WERI-Rb-1 (cell line): ENCODE measurements at places on chromosomes 5 and 9.

DNA sequence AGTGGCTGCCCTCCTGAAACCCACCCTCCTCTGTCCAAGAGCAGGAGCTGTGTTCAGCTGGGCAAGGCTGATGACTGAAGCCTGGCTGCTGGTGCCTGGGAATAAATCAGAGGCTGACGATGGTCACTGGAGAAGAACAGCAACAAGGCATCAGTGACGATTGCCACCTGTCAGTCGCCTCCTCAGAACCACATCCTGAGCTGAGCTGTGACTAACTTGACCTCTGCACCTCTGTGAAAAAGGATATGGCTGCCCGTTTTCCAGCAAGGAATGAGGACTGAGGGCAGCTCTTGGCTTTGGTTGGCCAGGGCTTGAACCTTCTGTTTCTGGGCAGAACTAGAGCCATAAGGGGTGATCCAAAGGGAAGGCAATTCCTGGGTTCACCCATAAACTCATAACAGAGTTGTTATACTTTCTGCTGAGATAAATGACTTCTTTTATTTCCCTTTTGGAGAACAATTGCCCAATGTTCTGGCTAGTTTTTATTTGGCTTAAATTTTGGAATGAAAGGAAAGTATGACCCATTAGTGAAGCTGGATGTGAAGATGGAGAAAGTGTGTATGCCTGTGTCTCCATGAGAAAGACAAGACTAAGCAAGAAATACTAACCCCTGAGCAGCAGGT lies 40.1 kb downstream of the TRIP13 start:
- DNase-seq: no peak

GRCh38 chr9:78866207-78867132 lies 569.5 kb downstream of the PSAT1 start:
- DNase-seq: no peak

DNA sequence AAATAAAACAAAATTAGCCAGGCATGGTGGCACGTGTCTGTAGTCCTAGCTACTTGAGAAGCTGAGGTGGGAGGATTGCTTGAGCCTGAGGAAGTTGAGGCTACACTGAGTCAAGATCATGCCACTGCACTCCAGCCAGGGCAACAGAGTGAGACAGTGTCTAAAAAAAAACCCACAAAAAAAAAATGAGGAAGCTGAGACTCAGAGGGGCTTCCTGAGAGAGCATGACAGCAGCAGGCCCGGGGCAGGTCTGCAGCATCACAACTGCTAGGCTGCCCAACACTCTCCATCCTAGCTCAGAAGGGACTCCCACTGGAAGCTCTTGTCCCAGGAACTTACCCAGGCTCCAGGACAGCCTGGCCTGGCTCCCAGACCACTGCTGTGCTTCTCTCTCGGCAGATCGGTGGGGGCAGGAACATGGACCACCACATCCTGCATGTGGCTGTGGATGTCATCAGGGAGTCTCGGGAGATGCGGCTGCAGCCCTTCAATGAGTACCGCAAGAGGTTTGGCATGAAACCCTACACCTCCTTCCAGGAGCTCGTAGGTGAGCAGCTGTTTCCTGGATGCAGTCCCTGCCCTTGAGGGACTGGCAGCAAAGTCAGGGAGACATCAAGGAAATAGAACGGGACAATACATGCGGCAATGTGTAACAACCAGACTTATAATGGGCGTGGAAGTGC lies 19.1 kb downstream of the PTGS1 start:
- no peak for DNase-seq

DNA sequence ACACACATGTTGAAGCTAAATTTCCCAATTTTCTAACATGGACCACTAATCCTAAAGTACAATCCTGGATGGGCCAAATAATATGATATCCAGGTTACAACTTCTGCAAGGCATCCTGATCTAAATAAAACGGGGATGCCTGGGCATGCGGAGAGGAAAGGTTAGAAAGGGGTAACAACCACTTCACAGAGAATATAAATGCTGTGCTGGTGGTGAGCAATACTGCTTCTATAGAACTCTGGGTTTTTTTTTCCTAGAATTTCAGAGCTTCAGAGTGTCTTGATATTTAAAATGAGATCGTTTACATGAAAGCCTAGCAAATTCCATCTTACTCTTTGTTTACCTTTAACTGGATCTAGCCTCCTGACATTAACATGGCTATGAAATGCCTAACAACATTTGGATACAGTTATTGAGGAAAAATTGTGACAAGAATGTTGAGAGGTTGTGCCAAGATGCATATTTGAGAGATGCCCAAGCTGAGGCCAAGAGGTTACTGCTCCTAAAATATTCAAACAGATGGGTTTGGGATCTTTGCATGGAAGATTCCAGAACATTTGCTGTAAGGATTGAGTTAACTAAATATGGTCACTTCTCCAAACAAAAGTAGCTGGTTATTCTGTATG lies 22.4 kb downstream of the TNFAIP8 start:
- no peak for DNase-seq

DNA sequence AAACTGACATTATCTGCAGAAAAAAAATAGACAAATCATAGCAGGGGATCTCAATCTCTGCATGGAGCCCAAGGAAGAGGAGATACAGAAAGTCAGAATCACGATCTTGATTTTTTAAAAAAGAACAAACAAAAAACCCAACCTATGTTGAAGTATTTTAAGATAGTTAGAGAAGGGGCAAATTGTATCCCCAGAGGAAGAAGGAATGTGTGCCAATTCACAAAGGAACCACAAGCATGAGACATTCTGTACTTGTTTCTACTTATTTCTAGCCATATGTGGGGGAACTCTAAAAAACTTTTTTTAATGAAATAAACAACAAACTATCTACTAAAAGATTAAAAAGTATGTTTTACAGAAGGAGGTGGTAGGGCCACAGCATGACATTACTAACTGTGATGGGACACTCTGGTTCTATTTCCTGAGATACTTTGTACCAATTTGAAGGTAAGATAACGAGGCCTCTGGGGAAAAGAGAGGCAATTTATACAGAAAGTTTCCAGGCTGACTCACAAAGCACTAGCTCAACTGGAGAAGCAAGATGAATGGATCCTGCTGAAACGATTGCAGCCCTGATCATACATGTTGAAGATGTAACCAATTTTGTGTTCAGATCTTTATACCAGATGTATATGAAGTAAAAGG lies 22.5 kb downstream of the RANBP3L start:
- no peak for DNase-seq

DNA sequence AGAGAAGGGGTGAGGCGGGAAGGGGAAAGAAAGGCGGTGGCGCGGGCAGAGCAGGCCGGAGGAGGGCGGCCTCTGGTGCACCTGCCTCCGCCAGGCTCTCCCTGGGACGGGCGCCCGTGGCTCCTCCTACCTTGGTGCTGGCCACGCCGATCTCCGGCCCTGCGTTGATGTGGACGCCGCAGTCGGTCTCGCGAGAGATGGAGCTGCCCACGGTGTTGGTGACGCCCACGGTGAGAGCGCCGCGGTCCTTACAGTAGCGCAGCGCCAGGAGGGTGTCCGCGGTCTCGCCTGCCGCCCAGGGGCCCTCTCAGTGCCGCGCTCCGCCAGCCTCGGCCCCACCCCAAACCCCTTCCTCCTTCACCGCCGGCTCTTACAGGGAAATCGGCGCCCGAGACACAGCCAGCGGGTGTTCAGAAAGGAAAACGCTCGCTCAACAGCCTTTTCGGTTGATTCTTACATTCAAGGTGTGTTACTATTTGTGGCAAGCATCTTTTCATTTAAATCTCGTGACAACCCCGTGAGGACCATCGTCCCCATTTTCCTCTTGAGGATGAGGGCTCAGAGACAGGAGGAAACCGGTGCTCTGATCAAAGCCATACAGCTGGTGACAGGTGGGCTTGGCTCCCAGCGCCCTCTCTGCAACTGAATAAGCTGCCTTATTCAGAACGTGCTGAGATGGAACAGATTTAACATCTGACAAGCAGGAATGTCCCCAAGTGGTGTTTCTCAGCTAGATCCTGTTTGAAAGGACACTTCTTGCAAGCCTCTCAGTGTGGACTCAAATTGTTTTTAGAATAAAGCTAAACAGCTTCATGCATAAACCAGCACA lies 22.0 kb upstream of the MAPK9 start:
- DNase-seq: peak; percentile 89

DNA sequence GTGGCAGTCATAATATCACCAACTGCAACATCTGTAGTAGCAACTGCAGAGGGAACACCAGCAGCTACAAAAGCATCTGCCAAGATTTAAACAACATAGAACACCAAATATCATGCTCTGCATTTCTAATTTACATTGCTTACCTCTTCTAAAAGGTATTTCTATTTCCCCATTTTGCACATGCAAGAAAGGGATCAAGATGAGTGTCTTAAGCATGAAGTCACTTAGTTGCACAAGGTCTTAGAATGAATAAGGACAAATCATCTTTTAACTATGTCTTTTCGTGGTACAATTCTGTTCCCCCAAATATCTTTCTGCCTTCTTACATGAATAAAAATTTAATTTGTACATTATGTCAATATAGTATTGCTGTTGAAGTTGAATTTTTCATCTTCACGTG lies 1746.4 kb downstream of the EFNA5 start:
- DNase-seq: no peak

GRCh38 chr5:171673328-171673727 lies 112.3 kb upstream of the SMIM23 start:
- DNase-seq: no peak

DNA sequence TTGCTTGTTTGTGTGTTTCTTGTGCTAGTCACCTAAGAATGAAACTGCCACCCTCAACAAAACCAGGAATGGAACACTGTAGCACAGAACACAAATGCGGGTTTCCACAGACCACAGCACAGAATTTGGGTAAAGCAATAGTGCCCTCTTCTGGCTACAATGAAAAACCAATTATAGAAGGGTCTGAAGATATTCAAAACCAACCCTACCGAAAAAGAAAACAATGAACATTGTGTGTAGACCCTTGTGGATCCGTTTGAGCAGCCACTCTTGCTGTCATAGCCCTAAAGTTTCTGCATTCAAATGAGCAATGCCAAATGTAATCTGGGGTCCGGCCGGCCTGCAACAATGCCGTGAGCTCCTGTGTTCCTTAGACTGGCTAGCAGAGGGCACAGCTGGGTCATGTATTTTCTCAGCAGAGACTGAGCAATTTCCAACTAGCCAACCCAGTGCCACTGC lies 8.3 kb upstream of the ENC1 start:
- DNase-seq: no peak

DNA sequence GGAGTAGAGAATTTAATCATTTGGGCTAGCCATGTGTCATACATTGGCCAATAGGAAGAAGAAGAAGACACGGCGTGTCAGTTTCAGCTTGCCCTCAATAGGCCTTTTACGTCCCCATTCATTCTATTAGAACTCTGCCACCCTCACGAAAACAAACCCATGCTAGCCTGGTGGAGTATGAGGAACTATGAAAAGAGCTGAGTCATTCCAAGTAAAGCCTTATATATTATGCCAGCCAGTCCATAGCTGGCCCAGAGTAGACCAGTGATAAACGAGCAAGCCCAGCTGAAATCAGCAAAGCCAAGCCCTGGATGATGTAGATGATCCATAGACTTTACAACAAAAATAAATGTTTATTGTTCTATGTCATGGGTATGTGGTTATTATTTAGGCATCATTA lies 895.1 kb downstream of the TLE1 start:
- DNase-seq: no peak

DNA sequence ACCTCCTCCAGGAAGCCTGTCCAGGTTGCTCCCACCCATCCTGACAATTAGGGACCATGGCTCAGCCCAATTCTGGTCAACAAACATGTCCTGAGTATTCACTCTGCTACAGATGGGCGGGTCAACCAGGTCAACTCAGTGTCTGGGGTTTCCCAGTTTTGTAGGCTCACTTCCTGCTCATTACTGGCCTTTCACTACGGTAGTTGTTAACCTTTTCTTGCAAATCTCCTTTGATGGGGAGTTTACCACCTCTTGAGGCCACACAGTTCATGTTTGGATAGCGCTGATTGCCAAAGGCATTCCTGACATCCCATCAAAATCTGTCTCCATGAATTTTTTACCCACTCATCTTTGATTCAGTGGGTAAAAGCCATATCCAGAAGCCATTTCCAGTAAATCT lies 13.8 kb downstream of the TMEM8B start:
- DNase-seq: no peak

DNA sequence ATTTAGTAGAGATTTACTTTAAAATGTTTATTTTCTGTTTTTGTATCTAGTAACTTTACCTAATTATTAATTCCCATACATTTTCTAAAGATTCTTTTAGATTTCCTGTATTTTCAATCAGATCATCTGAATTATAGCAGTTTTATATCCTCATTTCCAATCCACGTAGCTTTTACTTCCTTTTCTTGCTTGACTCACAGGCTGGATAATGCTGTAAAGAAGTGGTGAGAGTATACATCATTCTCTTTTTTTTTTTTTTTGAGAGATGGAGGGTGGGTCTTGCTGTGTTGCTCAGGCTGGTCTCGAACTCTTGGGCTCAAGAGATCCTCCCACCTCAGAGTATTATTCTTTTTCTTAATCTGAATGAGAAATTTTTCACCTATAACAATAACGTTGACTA lies 11.2 kb upstream of the SETX start:
- DNase-seq: no peak
